CD4-positive, CD25-positive, alpha-beta regulatory T cell (primary cell): ENCODE measurements at places on chromosomes 7 and 10. TPM values are rescaled to one million over a fixed set of nuclear protein-coding genes. Genes with fewer than 3 reads are reported as not detected.

The NOS3 gene
- total RNA-seq, result 10.7 TPM

The UNCX gene
- not detected for total RNA-seq

The FAM204A gene
- 62.0 TPM for total RNA-seq

The ASIC3 gene
- total RNA-seq, result 5.9 TPM

The UCN3 gene
- total RNA-seq, result not detected

The CALHM1 gene
- not detected for total RNA-seq

The TRIM73 gene
- total RNA-seq, result 28.2 TPM

The LRIT1 gene
- not detected for total RNA-seq

The OR2A42 gene
- total RNA-seq, result 0.30 TPM

The AASS gene
- 3.1 TPM for total RNA-seq

The MPP7 gene
- 14.3 TPM for total RNA-seq
